Effector memory CD4-positive, alpha-beta T cell (primary cell): ENCODE measurements at places on chromosomes 5 and 9.
A peak's percentile ranks its signal among the peaks of the same experiment; 100 is the strongest.

DNA sequence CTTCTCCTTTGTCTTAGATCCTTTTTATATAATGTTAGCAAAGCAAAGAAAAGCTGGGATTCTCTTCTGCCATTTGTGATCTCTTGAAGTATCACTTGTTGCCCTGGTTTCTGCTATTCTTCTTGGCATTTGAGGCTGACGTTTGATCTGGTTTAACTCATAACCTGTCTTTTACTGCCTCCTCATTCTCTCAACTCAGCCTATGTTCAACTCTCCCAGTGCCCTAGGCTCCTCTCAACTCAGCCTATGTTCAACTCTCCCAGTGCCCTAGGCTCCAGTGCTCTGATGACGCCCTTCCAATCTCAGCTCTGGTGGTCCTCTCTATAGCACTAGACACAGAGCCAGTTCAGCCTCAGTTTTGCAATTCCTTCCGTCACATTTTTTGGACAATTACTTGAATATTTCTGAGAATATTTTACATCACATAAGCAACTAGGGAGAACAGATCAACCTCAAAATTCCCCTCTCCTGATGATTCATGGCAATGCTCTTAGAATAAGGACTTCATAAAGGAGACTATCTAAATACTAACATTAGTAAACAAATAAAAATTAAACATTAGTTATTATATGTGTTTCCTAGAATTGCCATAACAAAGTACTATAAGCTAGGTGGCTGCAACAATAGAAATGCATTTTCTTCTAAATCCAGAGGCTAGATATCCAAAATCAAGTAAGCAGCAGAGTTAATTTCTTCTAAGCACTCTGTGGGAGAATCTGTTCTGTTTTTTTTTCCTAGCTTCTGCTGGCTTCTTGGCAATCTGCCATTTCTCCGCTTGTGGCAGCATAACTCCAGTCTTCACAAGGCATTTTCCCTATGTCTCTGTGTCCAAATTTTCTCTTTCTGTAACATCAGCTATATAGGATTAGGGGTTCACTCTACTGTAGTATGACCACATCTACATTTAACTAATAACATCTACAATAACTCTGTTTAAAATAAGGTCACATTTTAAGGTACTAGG is 662.1 kb upstream of the FTMT start:
- H3K36me3 ChIP-seq: no peaks in the 10 kb centered on the region
- no peaks in the 10 kb centered on the region for H3K27me3 ChIP-seq
- H3K4me1 ChIP-seq: no peaks in the 10 kb centered on the region
- DNase-seq: no peak
- no peak overlapping the region for H3K4me3 ChIP-seq

GRCh38 chr5:42520957-42521356 is 97.7 kb downstream of the GHR start:
- H3K27me3 ChIP-seq: no peaks in the 10 kb centered on the region
- DNase-seq: no peak
- H3K27ac ChIP-seq: no peak overlapping the region
- no peaks in the 10 kb centered on the region for H3K4me1 ChIP-seq

- no peak overlapping the region for H3K27ac ChIP-seq
- peaks cover 6% of the 10 kb centered on the region for H3K4me1 ChIP-seq
- no peak overlapping the region for H3K4me3 ChIP-seq
- H3K36me3 ChIP-seq: no peaks in the 10 kb centered on the region
- H3K27me3 ChIP-seq: no peaks in the 10 kb centered on the region
- DNase-seq: peak; percentile 29
These were observed 978 bp downstream of the CFAP157 start for GRCh38 chr9:127707766-127708165.

- H3K27me3 ChIP-seq: no peaks in the 10 kb centered on the region
- H3K4me3 ChIP-seq: no peak within 1 kb of the TSS
- DNase-seq: no peak
- H3K27ac ChIP-seq: no peak within 1 kb of the TSS
- no peaks in the 10 kb centered on the region for H3K36me3 ChIP-seq
These were observed at the start of gene CDH18 for GRCh38 chr5:19987612-19988361. CDH18 (minus strand) TSS chr5:19988200; CDS start chr5:19838986, 149,214 bp downstream.

DNA sequence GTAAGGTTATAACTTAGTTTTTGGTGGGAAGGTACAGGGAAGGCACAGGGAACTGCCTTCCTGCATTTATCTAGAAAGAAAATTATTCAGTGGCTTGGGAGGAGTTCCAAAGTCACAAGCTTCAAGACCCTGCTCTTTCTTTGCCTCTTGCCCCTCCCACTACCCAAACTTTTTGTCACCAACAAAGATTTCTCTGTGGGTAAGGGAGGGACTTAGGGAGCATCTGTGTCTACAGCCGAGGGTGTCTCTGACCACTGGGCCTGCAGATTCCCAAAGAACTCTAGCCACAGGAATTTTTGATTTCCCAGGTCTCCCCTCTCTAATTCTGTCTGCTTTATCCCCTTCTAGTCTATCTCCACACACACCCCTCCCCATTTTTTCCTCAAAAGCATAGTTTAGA is 2.1 kb downstream of the ECSCR start:
- no peak overlapping the region for H3K4me3 ChIP-seq
- no peaks in the 10 kb centered on the region for H3K27me3 ChIP-seq
- no peaks in the 10 kb centered on the region for H3K36me3 ChIP-seq
- no peak overlapping the region for H3K27ac ChIP-seq

- no peaks in the 10 kb centered on the region for H3K27me3 ChIP-seq
- H3K4me3 ChIP-seq: no peak overlapping the region
- DNase-seq: no peak
- H3K4me1 ChIP-seq: no peaks in the 10 kb centered on the region
- no peak overlapping the region for H3K27ac ChIP-seq
These were observed 201.1 kb downstream of the ARHGEF28 start for GRCh38 chr5:73827106-73827450.
